Right lung (tissue), 10 donors: ENCODE measurements at places on chromosomes 7 and 10. TPM values are rescaled to one million over a fixed set of nuclear protein-coding genes. Genes with fewer than 3 reads are reported as not detected.

DNA sequence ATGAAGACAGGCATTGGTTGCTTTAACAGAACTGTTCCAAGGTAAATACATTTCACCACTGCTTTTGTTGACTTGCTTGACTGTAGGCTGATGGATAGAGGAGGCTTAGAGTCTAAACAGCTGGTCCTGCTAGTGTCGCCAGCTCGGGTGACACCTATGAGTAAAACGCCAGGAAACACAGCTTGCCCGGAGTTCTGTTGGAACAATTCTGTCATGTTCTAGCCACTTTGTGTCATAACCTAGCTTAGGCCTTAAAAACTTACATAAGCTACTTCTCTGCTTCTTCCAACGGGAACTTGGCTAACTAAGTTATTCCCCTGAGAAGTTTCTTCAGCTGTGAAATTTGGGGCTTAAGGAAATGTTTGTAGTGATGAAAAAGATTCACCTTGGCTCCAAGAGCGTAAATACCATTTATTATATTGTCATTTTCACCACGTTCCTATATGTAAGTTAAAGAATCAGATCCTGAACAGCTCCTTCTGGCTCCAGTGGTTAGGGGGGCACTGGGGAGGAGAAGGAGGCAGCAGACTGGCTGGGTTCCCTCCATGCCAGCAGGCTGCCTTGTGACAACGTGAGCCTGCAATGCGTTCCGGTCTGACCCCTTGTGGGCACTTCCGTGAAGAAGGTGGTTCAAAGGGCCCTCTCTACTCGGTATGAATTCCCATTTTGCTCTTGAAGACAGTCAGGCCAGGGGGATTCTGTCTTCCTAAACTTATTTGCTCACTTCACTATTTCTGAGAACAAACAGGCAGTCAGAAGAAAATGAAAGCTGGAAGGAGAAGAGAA is 253.2 kb downstream of the BMPER start:
- DNase-seq: peak; percentile 52

- no peak for DNase-seq
These were observed 75.1 kb upstream of the LEP start for GRCh38 chr7:128165927-128166420.

DNA sequence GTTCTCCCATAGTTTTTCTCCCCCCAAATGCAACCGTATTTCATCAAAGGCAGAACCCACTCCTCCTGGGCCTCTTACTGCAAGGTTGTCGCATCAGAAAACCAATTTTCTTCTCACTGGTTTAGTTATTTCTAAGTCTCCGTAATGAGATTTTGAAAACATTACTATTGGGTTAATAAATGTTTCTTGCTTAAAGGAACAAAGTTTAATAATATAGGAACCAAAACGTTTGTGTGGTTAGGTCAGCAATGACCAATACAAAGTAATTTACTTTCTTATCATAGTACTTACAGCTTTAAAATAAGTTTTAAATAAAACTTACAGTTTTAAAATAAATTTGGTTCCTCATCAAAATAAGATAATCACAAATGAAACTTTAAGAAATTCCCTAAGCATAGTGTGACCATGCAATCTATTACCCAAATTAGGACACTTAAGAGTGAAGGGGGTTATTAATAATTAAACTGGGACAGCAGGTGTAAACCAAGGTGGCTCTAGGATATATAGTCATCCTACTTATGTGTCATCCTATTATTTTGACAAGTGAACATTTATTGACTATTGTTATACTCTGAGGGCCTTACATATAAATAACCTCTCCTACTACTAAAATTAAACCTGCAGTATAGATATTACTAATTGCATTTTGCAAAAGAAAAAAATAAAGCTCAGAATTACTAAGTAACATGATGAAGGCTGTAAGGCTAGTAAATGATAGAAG is 415.4 kb upstream of the LRRN3 start:
- DNase-seq: no peak

- peak; percentile 60 for DNase-seq
These were observed 25.9 kb upstream of the FAM20C start for GRCh38 chr7:166338-167060.

The UTF1 gene
- not detected for polyA plus RNA-seq
